ENCODE measurements at places on chromosomes 2 and 18.

GRCh38 chr2:62464221-62465007 lies 41.6 kb downstream of the TMEM17 start:
- DNase-seq: no peak

GRCh38 chr2:203973676-203974075 lies 37.1 kb downstream of the ICOS start:
- no peak for DNase-seq

- DNase-seq: no peak
Measured at GRCh38 chr2:178804791-178805190, 2.4 kb downstream of the TTN start.

GRCh38 chr2:161369311-161369710 lies 46.8 kb upstream of the TBR1 start:
- DNase-seq: no peak

DNA sequence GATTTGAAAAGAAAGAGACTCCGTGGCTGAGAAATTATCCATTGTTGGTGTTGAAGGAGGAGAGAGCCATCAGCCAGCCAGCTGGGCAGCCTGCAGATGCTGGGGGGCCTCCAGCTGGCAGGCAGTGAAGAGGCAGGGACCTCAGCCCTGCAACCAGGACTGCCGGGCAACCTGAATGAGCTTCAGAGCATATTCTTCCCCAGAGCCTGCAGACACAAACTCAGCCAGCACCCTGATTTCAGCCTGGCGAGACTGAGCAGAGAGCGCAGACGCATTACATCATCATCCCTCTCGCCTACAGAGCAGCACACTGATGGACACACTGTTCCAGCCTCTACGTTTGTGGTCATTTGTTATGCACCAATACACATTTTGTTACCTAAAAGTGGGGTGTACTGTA lies 150.7 kb upstream of the RAB6C start:
- DNase-seq: no peak

- no peak for DNase-seq
Measured at GRCh38 chr18:3605486-3605952, 155.5 kb downstream of the TGIF1 start.

GRCh38 chr2:208359632-208359986 lies 47.0 kb upstream of the PTH2R start:
- no peak for DNase-seq

DNA sequence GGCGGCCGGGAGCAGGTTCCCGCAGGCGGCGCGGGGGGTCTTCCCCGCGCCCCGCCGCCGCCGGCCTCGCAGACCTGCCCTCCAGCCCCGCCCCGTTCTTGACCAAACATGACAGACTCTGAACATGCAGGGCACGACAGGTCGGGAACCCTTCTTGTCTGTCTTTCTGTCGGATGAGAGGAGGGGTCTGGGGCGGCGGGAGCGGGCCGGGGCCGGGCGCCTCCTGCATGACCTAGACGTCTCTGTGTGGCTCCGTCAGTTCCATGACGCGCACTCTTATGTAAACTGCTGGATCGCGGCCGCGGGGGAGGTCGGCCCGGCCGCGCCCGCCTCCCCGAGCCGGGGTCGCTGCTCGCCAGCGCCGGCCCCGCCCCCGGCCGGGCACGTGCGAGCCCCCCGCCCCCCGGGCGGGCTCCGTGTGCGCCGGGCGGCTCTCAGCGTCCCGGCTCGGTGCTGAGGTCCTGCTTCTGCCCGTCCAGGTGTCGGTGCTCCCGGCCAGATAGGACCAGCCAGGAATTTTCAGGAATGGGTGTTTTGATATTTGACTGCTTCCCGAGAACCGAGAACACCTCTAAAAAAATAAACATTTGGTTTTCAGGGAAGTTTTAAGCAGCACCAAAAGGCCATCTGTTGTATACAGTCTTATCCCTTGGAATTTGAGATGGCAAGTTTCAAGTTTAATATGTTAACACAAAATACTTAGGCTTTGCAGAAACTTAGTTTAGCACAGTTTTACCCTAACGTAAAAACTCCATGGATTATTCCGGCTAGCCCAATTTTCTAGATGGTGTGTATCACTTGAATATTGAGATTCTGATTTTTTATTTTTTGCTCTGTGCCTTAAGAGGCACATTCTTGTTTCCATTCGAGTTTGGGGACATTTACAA lies 733 bp downstream of the ZC3H6 start:
- peak; percentile 52 for DNase-seq

DNA sequence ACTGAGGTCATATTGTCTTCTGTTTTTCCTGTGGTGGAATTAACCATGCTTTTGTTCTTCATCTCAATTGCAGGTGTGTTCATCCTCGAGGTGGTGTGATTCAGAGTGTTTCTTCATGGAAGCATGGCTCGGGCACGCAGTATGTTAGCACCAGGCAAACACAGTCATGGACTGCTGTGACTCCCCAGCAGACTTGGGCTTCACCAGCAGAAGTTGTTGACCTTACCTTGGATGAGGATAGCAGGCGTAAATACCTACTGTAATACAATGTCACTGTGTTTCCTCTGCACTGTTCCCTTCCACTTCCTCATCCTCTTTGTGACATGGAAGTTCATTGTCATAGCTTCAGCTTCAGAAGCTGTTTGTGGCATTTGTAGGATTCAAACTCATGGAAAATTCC lies 158.7 kb downstream of the HAUS1 start:
- no peak for DNase-seq

DNA sequence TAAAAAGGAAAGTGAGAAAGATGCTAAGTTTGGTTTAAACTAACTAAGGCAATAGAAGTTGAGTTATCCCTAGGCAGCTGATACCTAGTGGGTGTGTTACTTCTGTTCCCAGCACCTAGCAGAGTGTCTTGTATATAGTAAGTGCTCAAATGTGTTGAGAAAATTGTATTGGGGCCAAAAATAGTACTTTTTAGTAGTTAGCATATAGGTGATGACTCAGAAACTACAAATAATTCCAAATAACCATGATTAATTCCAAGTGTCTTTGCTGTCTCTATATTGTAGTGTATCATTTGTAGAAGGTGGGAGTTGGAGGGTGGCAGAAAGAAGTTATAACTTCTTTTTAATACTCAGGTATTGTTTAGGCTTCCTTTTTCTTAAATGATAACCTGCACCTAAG lies 362.7 kb downstream of the RND3 start:
- no peak for DNase-seq

- no peak for DNase-seq
Measured at GRCh38 chr18:36459203-36459602, 161.7 kb downstream of the FHOD3 start.

DNA sequence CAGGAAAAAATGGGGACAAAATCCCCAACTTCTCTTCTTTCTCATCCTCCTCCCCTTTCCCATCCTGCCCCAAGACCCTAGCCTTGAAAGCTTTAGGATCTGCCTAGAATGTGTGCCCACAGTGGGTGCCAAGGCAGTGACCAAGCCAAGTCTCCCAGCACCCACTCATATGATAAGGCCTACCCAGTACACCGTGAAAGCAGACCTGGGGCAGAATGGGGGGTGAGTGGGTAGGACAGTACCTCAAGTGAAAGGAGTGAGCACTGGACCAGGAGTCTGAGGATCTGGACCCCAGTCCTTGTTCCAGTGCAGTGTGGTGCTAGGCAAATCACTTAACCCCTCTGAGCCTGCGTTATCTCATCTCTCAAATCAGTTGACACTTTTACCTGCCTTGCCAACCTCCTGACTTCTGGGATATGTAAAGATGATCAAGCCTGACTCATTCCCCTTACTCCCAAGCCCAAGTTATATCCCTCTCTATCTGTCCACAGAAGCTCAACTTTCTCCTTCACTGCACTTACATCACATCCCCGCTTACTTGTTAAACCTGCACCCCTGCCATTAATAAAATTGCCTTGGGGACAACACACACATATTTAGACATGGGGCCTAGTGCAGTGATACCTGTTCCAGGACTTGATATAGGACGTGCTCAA lies 109.7 kb downstream of the ATL2 start:
- no peak for DNase-seq

DNA sequence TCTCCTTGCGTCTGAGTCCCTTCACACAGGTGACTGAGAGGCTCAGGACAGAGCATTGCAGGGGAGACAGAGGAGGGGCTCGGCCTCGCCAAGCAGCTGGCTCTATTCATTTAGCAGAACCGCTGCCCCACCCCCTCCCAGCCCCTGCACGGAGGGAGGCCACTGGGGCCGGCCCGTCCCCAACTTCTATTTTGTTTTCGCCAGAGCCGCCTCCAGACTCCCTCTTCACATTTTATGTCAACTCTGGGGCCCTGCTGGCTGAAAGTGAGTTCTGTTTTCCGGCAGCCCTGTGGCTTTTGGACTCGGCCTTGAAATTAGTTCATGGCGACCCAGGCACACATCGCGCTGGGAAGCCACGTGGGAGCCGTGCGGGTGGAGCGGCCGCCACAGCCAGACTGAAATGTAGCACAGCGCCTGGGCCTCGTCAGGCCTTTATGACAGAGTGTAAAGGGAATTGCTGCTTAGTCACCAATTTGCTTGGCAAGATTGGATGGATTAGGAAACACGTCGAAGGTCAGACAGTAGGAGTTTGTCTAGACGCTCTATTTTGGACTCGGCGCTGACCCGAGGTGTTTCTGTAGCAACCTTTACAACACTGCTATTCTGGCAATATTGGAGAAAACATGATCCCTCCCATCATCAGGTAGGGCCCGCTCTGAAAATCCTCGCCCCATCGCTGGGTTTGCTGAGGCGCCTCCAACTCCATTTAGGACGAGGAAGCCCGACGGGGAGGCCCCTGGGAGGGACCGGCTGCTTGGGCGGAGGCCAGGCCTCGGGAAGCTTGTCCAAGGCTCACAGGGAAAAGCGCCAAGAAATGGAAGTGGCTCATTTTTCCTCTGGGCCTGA lies 90.7 kb upstream of the CTDP1 start:
- no peak for DNase-seq

- DNase-seq: no peak
Measured at GRCh38 chr2:220120041-220120440, 492.6 kb downstream of the SLC4A3 start.

- no peak for DNase-seq
Measured at GRCh38 chr2:181273986-181274385, 183.2 kb upstream of the ITGA4 start.

DNA sequence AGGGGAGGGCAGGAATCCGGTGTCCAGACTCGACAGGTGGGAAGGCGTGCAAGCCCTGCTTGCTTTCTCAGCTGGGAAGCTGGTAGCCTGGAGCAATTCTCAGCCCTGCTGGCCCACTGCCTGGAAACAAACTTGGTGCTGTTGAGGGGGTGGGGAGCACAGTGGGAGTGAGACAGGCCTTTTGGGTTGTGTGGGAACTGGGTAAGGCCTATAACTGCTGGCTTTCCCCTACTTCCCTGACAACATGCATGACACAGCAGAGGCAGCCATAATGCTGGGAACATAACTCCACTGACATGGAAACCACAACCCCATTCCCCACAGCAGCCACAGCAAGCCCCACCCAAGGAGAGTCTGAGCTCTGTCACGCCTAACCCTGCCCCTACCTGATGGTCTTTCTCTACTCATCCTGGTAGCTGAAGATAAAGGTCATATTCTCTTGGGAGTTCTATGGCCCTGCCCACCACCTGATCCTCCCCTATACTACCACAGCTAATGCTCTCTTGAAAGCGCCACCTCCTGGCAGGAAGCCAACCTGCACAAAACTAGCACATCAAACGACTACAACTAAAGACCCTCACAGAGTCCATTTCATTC lies 122.9 kb upstream of the ACVR1C start:
- DNase-seq: no peak

DNA sequence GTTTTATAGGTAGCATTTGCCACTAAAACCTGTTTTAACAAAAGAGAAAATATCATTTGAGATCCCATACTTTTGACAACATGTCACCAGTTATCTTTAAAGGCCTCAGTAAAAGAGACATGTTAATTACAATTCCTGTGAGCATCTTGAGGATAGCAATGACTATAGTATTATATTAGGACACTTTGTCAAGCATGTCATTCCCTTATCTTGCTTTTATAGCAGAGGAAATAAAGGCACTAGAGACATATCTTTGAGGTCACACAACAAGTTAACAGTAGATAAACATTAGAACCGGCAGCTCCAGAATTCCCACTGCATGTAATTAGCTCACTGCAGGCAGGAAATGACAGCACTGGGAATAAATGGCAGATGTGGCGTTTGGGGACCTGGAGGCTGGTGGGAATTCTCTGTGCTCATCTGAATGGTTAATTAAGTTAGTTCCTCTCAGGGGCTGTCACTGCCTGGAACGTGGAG lies 25.9 kb downstream of the LYPD6B start:
- DNase-seq: no peak

- no peak for DNase-seq
Measured at GRCh38 chr2:205769495-205769850, 87.2 kb downstream of the NRP2 start.

DNA sequence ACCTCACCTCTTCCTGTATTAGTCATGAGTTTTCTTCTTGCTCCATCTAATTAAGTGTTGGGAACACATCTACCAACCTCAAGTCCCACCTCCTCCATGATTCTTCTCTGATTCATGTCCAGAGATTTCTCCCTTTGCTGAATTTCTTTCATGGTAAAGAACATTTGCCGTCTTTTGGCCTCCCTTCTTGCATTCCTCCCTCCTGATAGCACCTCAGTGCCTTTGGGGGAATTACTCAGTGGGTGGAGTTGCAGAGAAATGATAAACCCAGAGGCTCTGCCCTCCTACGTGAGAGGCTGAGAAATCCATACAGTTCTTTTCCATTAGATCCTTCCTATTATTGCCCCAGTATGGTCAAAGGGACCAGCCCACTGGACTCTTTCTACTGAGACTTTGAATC lies 651.9 kb downstream of the SLC4A3 start:
- DNase-seq: no peak

DNA sequence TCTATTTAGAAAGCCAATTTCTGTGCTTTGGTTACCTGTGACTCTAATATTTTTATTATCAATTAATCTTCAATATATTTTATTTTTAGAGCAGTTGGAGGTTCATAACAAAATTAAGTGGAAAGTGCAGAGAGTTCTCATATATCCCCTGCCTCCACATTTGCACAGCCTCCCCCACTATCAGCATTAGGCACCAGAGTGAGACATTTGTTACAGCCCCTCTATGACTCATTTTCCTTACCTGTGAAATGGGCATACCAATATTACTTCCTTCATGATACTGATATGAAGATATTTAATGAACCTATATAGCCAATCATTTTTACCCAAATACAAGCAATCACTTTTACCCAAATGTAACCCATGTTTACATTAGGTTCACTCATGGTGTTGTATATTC lies 34.0 kb upstream of the CYTIP start:
- no peak for DNase-seq

- DNase-seq: no peak
Measured at GRCh38 chr2:212991120-212991519, 160.3 kb downstream of the IKZF2 start.

DNA sequence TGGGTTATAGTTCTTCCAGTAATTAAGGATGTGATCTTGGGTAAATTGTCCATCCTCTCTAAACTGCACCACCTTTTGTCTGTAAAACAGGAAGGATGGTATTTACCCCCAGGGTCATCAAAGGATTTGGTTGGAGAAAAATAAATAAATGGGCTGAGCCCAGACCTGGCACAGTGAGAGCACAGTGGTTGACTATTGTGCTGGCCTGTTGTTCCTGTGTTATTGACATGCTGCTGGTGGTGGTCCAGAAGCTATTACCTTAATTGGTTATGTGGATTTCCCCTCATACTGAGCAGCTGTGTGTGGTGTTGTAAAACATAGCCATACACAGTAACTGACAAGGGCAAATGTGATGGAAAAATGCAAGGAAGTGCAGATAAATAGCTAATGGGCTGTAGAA lies 746 bp upstream of the IL37 start:
- DNase-seq: no peak

GRCh38 chr2:28234807-28235206 lies 157.9 kb upstream of the FOSL2 start:
- DNase-seq: no peak

- no peak for DNase-seq
Measured at GRCh38 chr18:62828852-62829251, 113.5 kb downstream of the PHLPP1 start.

All from activated naive CD8-positive, alpha-beta T cell treated with anti-CD3 and anti-CD28 coated beads, Interleukin-2, amount 50 U/mL, for 16 hours (primary cell).